ENCODE measurements at places on chromosomes 2 and 18. TPM values are rescaled to one million over a fixed set of nuclear protein-coding genes. Genes with fewer than 3 reads are reported as not detected.

DNA sequence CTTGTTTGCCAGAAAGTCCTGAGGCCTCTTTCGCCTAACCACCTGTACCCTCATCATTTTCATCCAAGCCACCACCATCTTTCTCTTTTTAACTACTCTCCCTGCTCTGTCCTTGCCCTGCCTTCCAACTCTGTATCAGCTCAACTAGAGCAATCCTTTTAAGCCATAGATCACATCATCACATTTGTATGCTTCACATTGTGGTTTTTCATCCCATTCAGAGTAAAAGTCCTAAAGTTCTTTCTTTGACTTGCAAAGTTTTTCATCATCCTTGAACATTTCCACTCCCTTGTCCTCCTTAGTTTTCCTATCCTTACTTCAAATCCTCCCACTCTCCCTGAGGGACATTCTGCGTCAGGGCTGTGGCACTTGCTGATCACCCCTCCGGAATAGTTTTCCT, 73.9 kb downstream of the SLC39A10 start:
- H3K27me3 ChIP-seq, result no peaks in the 10 kb centered on the region
- no peak overlapping the region for H3K27ac ChIP-seq

DNA sequence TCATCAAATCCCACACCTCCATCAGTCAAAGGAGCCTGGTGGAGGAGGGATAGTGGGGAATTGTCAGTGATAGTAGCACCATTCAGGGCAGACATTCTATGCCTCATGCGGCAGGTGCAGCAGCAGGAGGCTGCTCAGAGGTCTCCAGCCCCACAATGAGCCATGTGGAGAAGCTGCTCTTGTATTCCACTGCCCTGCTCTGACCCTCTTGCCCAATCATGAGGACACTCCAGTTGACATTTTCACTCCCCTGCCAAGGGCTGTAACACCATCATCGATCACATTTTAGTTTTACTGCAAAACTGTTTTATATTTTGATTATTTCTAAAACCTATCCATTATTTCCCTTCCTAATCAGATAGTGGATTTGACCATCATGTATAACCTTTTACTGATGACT, 487.6 kb upstream of the KLHL29 start:
- no peak overlapping the region for H3K4me3 ChIP-seq
- H3K4me1 ChIP-seq, result no peaks in the 10 kb centered on the region
- no peak for DNase-seq

DNA sequence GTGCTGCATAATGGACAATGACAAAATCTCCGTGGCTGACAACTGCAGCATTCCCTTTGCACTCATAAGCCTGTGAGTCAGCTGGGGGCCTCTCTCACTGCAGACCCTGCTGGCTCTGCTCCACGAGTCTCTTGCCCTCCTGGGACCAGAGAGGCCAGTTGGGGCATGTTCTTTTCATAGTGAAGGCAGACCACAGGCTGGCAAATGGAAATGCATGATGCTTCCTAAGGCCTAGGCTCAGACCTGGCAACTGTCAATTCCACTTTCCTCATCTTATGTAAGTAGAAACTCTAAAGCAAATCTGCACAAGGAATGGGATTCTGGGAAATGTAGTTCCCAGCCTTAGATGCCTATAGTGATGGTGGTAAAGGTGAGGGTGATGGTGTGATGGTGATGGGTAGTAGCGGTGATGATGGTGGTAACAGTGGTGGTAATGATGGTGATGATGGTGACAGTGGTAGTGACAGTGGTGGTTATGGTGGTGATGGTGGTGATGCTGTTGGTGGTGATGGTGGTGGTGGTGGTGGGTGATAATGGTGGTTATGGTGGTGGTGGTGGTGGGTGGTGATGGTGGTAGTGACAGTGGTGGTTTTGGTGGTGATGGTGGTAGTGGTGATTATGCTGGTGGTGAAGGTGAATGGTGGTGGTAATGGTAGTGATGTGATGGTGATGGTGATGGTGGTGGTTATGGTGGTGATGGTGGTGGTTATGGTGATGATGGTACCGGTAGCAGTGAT, 185.8 kb upstream of the ARL4C start:
- no peak overlapping the region for H3K4me3 ChIP-seq
- H3K27me3 ChIP-seq, result no peaks in the 10 kb centered on the region
- DNase-seq, result no peak
- no peaks in the 10 kb centered on the region for H3K4me1 ChIP-seq

The CFC1 gene
- not detected for total RNA-seq
